ENCODE measurements at places on chromosomes 4 and X.

GRCh38 chrX:2492531-2493218, 8.1 kb downstream of the DHRSX start:
- no peak for DNase-seq

GRCh38 chr4:52241916-52242315, 190.8 kb downstream of the SPATA18 start:
- no peak for DNase-seq

DNA sequence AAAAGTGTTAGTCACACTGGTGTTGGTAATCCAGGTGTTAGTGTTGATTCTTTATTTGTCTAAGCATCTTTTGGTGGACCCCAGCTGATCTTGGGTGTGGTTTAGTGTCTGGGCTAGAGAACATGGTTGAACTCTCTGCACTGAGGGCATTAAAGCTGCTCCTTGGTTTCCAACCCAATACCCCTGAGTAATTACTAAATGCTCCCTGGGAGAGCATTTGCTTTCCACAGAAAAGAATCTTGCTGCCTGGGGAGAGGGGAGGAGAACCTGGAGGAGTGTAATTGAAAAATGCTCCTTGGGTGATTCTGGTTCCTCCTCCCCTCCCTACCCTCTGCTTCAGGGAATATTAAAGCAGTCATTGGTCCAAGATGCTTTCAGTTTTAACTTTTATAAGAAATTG, 3.1 kb downstream of the GUCY1B1 start:
- DNase-seq = no peak

DNA sequence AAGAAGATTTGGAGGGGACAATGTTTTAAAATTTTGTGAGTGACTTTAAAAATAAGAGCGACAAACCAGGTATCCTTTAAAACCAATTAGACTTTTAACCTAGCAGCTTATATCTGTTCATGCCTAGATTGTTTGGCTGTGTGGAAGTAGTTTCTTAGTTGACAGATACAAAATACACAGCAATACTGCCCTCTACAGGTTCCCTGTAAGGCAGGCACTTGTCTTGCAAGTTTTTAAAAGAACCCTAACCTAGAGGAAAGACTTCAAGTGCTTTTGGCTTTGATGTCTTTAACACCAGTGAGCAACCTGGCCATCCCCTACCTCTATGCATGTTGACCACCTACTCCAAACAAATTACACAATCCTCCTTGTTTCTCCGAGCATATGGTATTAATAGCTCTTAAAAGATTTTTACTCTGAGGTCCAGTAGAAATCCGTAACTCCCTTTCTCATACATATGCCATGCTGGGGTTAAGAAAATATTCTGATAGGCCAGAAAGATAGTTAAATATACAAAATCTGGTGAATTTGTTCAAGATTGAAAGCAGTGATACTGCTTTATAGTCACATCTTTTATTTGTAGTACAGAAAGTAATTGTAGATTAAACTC, 273.0 kb downstream of the ARHGAP24 start:
- DNase-seq = peak; percentile 20

DNA sequence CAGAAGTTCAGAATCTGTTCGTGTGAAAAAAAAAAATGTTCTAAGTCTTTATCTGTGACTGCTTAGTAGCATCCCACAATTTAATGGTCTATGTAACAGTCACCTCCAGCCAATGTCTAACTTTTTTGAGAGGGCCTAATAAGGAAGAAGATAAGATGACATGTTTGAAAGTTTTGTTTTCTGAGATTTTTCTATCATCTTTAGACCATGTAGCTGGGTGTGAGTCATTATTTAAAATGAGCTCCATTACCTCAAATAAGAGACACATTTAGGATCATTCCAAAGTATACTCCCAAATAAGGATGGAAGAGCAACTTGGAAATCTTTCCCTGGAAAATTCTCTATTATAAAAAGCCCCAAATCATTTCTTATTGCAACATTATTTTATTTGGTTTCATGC, 28.2 kb upstream of the MCF2 start:
- no peak for DNase-seq

DNA sequence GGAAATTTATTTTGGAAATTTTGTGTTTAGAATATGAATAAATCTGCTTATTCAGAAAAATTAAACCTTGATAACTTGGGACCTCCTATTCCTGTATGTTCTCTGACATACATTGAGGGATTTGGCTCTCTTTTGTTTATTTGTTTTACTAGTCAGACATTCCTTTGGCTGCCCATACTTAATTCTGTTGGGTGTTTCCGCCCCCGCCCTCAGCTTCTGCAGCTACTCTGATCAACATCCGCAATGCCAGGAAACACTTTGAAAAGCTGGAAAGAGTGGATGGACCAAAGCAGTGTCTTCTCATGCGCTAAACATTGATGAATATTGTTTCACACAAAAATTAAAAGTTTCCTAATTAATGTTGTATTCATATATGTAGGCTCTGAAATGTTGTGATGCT, 40.5 kb downstream of the RRAGB start:
- DNase-seq = no peak

GRCh38 chr4:87026800-87027495, 92.1 kb downstream of the AFF1 start:
- peak; percentile 70 for DNase-seq

- DNase-seq = peak; percentile 66
These were observed 123.3 kb upstream of the TBL1X start for GRCh38 chrX:9341291-9342201.

DNA sequence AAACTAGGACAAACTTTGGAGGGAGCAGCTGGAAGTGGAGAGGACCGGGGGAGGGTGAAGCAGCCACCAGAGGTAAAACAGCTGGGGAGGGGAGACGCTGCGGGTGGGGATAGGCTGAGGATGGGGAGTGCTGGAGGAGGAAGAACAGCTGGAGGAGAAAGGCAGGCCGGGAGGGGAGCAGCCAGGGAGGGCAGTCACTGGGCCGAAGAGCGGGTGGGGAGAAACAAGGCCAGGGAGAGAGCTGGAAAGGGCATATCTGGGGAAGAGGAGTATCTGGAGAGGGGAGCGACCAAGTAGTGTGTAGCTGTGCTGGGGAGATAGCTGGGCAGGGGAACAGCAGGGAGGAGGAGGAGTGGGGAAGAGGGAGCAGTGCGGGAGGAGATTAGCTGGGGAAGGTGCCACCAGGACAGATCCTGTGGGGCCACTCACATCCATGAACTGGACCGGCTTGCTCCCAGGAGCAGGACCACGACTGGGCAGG, 2.7 kb downstream of the SLC38A5 start:
- DNase-seq = no peak

DNA sequence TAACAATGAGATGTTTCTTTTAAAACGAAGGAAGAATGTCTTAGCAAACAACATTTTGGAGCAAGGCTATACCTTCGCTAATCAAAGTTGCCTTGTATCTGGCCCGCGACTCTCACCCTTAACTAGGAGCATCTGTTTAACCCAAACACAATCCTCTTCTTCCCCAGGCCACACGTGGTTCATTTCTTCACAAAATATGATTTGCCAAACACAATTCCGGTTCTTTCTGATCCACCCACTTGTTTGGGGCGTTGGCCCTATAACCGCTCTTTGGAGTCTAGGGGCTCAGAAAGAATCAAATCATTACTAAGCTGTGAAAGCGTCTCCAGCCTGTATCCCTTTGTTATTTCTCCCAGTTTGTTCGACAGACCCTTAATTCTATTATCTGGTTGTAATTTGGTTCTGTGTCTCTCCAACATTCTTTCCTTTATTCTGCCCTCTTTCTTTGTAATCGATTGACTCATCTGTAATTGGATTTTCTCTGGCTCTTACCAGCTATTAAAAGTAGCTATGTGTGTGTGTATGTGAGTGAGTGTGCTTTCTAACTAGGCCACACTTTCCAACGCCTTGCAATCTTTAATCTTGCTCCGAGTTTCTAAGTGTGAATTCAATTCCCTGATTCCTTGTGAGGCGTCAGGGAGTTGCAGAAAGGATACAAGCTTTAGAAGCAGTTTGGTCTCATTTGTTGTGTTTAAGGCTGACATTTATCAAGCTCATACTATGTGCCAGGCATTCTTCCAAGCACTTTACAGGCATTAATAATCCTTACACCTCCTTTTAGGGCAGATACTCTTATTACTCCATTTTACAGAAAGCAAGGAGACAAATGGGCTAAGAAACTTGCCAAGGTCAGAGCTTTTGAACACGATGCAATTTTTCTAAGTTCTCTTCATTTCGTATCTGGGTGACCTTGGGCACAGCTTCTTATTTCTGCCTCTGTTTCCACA, 138.6 kb upstream of the CPEB2 start:
- DNase-seq = no peak

GRCh38 chrX:149493567-149494562, 11.2 kb downstream of the IDS start:
- no peak for DNase-seq

DNA sequence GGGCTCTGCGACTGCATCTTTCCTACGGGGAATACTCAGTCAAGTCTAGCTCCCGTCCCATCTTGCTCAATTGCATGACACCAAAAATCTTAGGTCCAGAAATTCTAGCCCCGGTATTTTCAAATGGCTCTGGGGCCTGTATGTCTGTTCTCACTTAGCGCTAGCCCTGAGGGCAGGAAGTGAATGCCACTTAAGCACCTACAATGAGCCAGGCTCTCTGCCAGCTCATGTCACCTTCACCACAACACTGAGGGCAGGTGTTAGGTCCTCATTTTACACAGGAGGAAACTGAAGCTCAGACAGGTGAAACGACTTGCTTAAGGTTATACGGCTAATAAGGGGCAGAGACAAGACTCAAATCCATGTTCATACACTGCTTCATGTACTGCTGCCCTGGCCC, 282.8 kb downstream of the PPP1R2C start:
- no peak for DNase-seq

- no peak for DNase-seq
These were observed 8.3 kb upstream of the CXCR3 start for GRCh38 chrX:71626576-71626975.

- DNase-seq = no peak
These were observed 623.5 kb upstream of the GNPDA2 start for GRCh38 chr4:45349859-45350258.

DNA sequence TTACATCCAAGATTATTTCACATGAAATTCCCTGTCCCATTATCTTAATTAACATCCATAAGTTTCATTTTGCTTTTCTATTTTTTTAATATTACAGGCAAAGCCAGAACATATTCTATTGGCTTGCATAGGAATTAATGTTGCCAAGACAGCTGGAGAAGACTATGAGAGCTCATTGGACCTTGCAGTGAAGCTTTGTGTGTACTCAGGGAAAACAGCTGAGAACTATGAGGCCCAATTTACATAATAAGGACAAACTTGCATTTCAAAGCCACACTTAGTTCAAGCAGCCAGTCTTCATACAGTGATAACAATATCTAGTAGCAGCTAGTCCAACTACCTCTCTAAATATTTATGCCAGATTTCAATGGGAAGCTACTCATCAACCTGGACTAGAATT, 134.4 kb downstream of the DDX53 start:
- no peak for DNase-seq

GRCh38 chrX:41184312-41184711, 99.1 kb downstream of the USP9X start:
- peak; percentile 5 for DNase-seq

GRCh38 chr4:24472161-24472510, 112.2 kb downstream of the DHX15 start:
- peak; percentile 13 for DNase-seq

DNA sequence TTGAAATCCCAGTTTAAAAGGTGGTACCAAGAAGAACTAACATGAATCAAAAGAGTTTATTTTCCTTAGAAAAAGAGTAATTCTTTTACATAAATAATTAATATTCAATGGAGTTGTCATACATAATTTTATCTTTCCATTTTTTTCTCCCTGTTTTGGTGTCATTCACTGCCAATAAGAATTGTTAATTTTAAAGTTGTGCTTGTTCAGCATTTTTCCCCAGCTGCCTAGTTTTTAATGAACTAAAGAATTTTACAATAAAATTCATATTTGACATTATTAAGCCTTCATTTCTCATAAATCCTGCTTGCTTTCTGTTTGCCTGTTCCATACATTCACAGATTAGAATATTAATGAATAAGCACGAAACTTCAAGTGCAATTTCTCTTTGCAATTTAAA, 393.6 kb downstream of the GRXCR1 start:
- no peak for DNase-seq

GRCh38 chrX:142238536-142238935, 33.4 kb upstream of the MAGEC2 start:
- DNase-seq = no peak

DNA sequence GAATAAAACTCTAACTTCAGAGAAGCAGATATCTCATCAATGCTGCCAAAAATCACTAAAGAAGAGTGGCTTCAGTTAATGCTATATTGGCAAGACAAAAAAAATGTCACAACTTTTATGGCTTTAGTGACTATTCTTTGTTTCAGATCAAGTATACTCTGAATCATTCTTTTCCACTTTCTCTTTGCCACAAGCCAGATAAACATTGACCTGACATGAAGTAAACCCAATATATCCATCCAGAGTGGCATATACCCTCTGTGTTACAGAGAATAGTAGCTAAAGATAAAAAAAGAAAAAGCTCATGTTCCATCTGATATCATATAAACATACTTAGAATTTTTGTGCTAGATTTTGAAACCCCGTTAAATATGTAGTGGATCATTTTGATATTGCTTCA, 206.7 kb upstream of the CNKSR2 start:
- DNase-seq = no peak

Measured in GM06990 (cell line).